Stimulated activated naive CD4-positive, alpha-beta T cell (primary cell): ENCODE measurements at places on chromosomes 7 and 10.

GRCh38 chr7:21030237-21030871 lies 243.7 kb upstream of the SP8 start:
- DNase-seq: no peak

GRCh38 chr10:43221419-43222209 lies 45.3 kb downstream of the RASGEF1A start:
- DNase-seq: no peak

GRCh38 chr10:102004376-102004775 lies 51.6 kb downstream of the ARMH3 start:
- no peak for DNase-seq

GRCh38 chr7:75712517-75713361 lies 26.0 kb downstream of the HIP1 start:
- no peak for DNase-seq

GRCh38 chr7:3767917-3768777 lies 467.1 kb downstream of the SDK1 start:
- DNase-seq: no peak

DNA sequence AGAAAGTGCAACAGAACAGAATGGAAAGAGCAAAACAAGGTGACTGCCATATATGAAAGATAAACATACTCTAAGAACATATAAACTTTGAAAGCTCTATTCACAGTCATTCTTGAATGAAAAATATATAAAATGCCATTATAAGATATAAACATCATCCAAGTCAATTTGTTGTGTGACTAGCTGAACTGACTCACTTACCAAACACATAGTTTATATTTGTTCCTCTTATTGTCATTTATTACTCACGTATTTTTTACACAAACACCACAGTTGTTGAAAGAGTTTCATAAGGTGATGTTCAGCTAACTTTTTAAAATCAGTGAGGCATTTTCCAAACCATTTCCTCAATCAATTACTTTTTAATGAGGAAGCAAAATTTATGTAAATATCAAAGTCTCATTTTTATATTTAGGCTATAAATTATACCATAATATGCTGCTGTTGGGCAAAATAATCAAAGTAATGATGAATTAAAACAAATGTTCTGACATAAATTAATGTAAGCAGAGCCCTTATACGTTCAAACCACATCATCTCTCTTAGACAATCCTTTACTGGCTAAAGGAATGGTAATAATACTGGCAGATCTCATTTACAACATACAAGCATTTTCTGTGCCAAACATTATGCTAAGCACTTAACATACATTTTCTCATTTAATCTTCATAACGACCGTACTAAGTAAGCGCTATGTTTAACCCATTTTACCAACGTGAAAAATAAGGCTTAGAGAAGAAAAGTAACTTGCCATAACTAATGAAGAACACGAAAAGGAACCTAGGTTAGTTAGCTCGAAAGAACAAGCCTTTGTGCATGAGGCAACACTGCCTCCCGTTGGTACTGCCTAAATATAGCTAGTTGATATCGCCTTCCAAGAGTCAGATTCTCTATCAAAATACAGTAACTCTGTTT lies 7.3 kb downstream of the LRRN3 start:
- DNase-seq: peak; percentile 54

DNA sequence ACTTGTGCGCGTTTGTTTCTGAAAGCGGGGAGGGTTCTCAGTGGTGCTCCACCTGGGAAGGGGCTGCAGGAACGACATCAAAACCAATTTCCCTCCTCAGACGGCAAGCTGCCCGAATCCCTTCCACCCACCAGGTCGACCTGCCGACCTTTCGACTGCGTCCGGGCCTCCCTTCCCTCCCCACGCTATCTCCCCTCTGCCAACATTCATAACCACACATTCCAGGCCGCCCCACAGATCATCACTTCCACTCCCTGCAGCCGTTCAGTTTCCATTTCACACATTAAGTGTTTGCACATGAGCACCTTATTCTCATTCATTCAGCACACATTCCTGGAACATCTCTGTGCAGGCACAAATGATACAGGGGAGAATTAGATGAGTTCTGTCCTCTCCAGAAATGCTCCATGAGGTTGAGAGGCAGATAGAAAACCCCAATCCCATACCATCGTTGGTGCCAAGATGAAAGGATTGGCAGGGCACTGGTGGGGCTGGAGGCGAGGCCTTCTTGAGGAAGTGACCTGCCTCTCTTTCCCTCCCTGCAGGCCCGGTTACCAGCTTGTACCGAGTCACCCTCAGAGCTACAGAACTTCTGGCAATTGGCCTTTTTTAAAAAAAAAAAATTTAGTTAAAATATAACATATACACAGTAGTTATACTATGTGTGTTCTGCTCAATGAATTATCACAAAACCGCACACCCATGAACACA lies 70.0 kb downstream of the MINDY4 start:
- DNase-seq: no peak
